ENCODE measurements at places on chromosomes 11 and 22.

DNA sequence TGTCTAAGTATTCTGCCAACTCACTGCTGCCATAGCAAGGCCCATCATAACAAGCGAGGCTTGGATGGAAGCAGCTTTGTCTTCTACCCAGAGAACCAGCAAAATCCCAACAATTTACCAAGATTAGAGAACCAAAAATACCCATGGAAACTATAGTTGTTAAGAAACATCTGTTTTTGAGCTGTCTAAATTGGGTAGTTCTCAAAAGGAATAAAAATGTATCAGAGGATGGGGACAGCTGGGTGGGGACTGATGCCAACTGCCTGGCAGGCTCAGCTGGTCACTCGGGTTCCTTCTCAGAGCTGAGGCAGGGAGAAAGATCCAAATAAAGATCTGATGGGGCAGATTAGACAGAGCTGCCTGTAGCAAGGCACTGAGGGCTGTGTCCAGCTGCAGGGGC is 85.9 kb upstream of the GRK3 start:
- DNase-seq: no peak

DNA sequence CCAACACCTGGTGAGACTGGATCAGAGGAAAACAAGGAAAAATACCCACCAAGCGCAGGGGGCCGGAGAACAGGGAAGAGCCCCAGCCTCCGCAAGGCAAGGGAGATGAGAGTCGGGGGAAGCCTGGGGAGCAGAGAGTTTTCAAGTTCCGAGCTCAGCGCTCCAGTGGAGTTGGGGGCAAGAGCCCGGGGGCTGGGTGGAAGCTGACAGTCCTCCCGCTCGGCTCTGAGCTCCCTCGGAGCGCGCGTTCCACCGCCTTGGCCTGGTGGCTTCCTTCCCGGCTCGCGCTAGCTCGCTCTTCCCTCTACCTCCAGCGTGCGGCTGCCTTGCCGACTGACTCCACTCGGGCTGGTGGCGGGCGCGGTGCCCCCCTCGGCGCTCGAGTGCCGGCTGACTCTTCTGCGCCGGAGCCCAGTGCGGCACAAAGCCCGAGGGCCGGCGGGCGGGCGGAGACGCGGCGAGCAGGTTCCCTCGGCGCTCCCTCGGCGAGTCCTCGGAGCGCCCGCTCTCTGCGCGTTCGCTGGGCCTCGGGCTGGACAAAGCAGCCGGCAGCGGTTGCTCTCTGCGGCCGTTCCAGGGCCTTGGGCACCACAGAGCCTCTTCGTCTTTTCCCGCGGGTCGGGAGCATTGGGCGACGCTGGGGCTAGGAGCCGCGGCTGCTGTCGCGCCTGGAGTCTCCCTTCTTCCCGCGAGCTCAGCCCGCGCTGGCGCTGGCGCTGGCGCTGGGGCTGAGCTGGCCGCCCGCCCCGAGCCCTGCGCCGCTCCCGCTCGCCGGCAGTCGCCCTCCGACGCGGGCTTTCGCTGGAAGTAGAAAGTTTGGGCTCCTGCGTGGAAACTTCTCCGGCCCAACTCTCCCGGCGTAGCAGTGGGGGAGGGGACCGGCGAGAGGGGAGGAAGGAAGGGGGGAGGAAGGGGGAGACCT is 1.0 kb downstream of the PAX6 start:
- DNase-seq: peak; percentile 42

- no peak for DNase-seq
Observed at GRCh38 chr11:43833657-43834073, 47.0 kb upstream of the ALKBH3 start.

DNA sequence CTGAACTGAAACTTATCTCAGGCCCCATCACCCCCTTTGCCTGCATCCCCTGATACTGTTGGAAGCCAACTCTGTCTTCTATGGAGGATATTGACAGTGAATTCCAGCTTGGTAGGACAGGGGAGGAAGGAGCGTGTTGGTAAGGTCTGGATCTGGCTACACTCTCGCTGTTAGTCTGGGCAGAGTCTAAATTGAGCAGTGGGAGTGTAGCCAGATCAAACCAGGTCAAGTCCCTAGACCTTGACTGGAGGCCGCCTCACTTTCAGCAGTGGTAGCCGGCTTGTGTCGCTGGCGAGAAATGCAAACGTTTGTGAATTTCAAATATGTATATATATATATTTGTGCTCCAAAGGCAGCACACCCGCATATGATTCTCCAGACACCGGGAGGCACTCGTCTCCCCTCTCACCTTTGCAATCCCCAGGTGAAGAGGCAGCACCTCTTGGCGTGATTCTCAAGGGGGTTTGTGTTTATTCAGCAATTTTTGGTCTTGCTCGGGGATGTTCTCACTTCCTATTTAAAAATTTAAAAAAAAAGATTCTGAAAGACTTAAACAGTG is 26.7 kb downstream of the DHCR7 start:
- DNase-seq: no peak

- DNase-seq: no peak
Observed at GRCh38 chr11:104369761-104370160, 205.8 kb upstream of the PDGFD start.

DNA sequence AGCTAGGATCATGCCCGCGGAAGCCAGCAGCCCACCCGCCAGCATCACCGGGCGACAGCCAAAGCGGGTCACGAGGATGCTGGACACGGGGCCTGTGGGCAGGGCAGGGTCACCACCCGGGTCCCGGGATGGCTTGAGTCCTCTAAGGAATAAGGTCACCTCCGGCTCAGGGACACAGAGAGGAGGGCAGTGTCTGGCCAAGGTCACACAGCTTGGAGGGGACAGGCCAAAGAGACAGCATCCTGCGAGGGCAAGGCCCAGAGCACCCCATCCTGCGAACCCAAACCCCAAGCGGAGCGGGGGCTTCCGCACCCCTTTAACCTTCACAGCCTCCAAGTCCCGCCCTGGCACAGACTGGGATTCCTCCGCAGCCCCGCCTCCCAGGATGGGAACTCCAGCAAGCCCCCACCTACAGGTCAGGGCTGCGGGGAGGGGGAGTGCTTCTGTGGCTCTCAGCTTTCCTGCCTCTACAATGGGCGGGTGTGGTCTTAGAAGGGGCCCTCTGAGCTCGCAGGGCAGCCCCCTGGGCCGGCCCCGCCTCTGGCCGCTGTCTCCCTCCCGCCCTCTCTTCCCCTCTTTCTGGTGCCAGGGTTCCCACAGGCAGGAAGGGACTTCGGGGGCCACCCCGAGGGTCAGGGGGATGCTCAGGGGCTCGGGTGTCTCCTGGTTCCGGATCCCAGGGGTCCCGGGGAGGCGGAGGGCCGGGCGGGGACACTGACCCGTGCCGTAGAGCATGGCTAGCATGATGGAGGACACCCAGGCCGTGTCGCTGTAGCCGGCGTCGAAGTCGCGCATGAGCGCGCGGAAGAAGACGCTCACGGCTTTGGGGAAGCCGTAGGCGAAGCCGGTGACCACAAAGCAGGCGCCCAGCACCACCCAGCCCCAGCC is 1.8 kb downstream of the SLC16A8 start:
- no peak for DNase-seq

GRCh38 chr11:984546-984945 is 52.0 kb downstream of the MUC6 start:
- no peak for DNase-seq

- DNase-seq: no peak
Observed at GRCh38 chr11:13120691-13121090, 111.6 kb downstream of the RASSF10 start.

DNA sequence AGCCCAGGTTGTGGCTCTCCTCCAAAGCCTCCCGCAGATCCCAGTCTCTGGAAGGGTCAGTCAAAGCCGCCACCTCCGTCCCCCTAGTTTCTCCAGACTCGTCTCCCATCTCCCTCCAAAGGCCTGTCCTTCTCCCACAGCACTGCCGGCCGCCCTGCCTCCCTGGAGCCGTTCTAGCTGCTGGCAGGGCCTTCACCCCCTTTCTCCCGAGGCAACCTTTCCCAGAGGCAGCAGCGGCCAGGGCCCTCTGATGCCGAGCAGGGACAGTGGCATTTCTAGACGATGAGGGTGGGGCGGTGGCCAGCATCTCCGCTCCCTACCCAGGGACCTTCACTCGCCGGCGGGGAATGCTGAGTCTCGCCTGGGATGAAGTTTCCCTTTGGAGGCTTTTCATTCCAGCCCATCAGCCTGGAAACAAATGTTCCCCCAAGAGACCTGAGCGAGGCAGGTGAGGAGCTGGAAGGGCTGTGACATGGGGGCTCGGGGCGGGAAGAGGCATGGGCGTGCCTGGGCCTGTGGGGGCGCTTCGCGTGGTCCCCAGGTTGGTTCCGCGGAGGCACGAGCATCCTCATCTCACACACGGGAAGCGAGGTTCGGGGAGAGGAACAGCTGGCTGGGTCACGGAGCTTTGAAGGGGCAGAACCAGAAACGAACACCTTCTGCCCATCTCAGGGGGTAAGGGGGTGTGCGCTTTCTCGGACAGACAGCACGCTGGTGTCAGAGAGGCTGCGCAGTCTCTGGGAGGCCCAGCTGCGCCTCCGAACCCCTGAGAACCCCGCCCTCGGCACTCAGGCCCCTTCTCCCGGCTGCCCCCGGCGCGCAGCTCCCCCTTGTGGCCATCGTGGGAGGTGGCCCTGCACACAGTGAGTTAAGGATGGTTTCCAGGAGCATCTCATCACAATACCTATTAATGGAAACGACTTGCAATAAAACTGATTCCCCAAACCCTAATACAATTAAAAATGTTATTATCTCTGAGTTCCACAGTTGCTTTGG is 18.1 kb upstream of the KLHL35 start:
- DNase-seq: peak; percentile 35

- DNase-seq: peak; percentile 50
Observed at GRCh38 chr11:11966826-11967668, 41.4 kb downstream of the DKK3 start.

- DNase-seq: no peak
Observed at GRCh38 chr22:19815093-19815822, 39.4 kb downstream of the GNB1L start.

- peak; percentile 78 for DNase-seq
Observed at GRCh38 chr11:441418-442274, at the start of gene ANO9. ANO9 (minus strand) TSS chr11:442011; CDS start chr11:441926, 85 bp downstream.

- no peak for DNase-seq
Observed at GRCh38 chr11:17257196-17257595, 19.3 kb upstream of the NUCB2 start.

- no peak for DNase-seq
Observed at GRCh38 chr11:1341928-1342524, 32.6 kb upstream of the TOLLIP start.

- no peak for DNase-seq
Observed at GRCh38 chr11:27253224-27253623, 109.8 kb downstream of the CCDC34 start.

GRCh38 chr11:78365381-78365792 is 52.2 kb downstream of the GAB2 start:
- DNase-seq: no peak

DNA sequence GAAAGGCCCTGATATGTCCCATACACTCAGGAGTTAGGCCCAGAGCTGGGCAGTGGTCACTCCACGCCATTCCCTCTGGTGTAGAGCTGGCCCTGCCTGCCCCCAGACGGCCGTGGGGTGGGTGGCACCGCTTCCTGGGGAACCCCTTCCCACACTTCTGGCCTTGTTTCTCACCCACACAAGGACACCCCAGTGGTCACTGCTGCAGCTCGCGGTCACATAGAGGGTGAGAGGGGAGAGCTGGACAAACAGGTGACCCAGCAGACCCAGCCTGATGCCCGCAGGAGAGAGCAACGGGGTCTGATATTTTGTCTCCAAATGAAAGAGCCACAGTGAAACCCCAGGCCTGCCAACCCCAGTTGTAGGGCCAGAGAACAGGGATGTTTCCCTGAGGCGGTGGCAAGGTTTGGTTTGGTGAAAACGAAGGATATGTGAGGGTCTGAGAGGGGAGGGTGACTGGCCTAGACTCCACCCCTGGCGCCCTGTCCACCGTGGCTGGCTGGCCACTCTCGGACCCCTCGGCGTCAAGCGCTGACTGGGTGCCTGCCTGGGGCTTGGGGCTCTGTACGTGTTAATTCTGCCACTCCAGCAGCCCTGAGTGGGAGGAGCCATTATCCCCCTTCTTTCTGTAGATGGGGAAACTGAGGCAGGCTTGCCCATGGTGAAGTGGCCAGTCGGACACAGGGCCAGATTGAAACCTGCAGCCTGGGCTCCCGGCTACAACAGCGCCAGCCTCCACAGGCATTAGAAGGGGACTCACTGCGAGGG is 71.0 kb upstream of the PPARA start:
- DNase-seq: no peak

DNA sequence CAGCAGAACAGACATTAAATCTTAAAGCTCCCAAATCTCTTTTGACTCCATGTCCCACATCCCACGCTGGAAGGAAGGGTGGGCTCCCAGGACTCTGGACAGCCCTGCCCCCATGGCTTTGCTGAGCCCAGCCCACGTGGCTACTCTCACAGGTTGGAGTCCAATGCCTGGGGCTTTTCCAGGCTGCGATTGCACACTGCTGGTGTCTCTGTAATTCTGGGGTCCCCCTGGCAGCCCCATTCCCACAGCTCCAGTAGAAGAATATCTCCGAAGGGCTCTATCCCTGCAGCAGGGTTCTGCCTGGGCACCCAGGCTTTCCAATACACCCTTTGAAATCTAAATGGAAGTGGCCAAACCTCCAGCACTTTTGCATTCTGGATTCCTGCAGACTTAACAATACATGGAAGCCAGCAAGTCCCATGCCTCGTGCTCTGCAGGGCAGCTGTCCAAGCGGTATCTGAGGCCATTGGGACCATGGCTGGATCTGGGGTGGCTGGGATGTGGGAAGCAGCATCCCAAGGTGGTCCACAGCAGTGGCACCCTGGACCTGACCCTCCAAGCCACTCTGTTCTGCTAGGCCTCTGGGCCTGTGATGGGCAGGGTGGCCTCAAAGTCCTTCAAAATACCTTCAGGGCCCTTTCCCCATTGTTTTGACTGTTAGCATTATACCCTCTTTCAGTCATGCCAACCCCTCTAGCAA is 47.9 kb upstream of the TH start:
- no peak for DNase-seq

DNA sequence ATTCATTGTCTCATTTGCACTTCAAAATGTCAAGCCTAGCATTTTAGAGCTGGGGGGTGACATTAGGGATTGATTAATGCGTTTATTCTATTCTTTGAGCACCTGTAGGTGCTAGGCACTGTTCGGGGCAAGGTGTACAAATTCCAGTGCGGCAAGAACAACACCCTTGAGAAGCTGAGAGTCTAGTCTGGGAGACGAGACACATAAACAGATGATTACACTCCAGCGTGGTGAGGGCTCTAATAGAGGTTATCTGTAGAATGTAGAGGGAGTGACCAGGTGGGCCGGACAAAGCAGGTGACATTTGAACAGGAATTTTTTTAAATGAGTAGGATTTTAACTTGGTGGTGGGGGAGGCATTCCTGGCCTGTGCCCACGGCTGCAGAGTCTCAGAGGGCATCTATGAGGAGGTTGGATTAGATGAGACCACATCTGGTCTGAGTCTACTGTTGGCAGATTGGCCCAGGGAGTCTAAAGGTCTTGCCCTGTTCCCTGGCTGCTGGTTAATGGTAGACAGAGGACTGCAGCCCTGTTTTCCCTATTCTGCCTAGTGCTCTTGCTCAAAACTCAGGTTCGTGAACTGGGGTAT is 970 bp downstream of the CAT start:
- DNase-seq: peak; percentile 7

GRCh38 chr11:35088676-35089075 is 50.3 kb upstream of the CD44 start:
- DNase-seq: no peak

GRCh38 chr11:112057170-112057569 is 16.6 kb downstream of the PIH1D2 start:
- no peak for DNase-seq

GRCh38 chr11:85572056-85572455 is 55.1 kb downstream of the DLG2 start:
- no peak for DNase-seq

GRCh38 chr11:133021553-133021952 is 510.7 kb downstream of the OPCML start:
- no peak for DNase-seq

GRCh38 chr22:34814260-34815025 is 251.5 kb upstream of the ISX start:
- DNase-seq: no peak

Data from B cell (primary cell).